ENCODE measurements at places on chromosomes 2 and 18.

DNA sequence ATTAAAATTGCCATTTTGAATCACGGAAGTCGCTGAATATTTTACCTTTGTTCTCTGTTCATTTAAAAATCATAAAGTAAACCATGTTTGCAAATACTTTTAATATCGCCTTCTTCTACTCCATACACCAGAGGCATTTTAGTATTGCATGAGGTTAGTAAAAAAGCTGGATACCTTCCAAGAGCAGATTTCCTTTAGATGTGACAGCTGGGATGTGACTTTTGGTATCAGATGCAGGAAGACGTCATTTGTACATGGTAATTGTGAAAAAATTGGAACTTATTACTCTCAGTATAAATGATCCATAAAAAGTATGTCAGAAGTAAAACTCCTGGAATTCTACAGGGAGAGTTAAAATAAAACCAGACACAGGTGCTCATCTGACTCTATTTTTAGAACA is 89.5 kb downstream of the SLC4A10 start:
- DNase-seq: no peak

DNA sequence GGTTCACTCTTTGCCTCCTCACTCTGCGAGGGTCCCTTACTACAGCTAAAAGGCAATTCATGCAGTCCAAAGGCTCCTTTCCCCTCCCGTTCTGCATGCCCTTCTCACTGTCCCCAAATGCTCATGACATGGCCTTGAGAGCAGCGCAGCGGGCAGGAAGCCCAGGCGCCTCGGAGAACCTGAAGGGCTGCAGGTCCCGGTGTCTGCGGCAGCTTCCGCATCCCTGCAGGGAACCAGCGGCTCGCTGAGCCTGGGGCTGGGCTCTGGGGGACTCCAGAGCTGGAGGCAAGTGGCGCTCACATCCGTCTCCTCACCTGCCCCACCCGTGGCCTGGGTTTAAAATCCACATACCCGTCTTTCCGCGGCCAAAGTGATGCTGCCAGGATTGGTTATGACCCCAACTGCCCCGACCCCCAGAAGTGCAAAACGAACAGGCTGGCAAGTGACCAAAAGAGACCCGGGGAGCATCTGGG is 462 bp upstream of the CIDEA start:
- no peak for DNase-seq

DNA sequence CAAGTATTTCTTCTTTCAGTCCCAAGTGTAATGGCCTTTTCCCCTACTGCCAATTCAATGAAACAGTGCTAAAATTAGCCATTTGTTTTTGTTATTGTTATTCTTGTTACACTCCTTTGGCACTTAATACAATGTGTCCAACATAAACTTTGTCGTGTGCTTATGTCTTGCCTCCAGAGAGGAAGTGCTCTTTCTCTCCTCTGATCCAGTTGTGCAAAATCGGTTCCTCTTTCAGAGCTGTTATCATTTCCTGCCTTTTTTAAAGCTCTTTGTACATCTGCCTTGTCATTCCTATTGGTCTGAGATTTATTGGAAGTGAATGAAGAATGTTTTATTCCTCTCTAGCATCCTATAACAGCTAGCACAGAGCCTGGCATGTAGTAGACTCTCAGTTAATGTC is 623.2 kb upstream of the ID2 start:
- no peak for DNase-seq

DNA sequence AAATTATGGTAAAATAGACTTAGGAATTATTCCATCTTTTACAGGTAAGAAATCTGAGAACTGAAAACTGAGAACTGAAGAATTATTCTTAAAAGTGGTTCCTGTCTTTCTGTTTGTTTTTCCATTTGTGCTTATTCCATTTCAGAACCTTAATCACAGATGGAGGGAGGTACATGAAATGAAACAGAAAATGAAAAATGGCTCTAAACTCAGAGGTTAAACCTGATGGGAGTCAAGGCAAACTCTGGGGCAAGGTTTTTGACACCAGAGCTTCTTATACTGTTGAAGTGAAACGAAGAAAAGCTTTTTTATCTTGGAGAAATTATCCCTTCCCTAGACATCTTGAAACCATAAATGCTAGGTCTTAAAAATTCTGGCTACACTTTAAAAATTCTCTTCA is 182.1 kb downstream of the ZNF804A start:
- no peak for DNase-seq

DNA sequence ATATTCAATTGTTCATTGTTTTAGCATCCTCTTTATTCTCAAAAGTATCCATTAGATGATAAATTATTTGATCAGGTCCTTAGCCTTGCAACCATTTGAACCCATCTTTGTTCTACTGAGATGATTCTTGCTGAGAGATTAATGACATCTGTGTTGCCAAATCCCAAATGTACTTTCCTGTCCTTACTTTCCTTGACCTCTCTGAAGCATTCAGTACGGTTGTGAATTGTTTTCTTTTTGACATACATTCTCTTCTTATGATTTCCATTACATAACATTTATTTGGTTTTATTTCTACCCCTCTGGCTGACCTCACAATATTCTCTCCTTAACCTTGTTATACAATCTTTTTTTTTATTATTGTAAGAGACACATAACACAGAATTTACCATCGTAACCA is 1058.6 kb upstream of the CNTNAP5 start:
- DNase-seq: no peak

- DNase-seq: no peak
These were observed 945.0 kb downstream of the SLC4A3 start for GRCh38 chr2:220572385-220572784.

DNA sequence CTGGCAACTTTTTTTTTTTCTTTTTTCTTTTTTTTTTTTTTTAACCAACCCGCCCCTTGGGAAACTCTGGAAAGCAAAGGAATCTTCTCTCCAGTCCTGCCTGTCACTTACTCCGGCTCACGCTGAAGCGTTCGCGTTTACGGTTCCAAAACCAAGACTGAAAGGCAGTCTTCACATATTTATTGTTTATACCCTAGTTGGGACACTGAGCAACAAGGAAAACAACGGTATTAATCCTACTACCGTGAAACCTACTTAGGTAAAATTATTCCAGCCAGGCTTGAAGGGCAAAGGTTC is 125.4 kb downstream of the OSBPL1A start:
- no peak for DNase-seq

GRCh38 chr18:69567813-69568488 is 167.3 kb downstream of the DOK6 start:
- no peak for DNase-seq

DNA sequence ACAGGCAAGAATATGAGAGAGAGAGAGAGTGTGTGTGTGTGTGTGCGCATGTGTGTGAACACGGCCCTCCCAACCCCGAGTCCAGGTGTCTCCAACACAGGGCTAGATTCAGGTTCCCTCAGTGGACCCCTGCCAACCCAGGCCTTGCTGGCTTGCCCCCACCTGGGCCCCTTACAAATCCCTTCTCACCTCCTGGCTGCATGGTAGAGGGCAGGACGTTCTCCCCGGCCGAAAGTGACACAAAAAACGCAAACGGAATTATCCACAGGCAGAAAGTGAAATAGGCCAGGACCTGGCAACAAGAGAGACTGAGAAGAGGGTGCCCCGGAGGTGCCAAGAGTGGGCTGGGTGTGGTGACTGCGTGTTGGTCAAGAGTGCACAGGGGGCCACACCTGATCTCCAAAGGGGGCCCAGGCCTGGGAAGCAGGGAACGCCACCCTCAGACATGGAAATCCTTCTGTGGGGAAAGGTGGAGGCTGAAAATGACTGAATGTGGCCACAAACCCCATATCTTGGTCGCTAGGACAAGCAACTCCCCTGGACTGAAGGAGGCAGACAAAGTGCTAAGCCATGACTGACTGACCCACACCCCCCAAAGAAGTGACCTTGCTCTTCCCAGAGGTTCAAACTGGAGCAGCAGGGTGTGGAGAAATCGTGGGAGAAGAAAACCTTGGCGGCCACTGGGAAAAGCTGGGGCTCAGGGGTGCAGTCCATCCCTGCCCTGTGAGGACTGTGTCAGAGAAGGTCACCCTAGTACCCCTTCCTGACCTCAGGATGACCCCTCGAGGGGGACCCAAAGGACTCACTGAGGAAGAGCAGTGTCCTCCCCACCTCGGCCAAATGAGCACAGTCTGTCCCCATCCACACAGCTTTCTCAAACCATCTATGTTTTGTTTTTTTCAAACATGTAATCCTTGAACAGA is 5.7 kb downstream of the TEX261 start:
- no peak for DNase-seq

DNA sequence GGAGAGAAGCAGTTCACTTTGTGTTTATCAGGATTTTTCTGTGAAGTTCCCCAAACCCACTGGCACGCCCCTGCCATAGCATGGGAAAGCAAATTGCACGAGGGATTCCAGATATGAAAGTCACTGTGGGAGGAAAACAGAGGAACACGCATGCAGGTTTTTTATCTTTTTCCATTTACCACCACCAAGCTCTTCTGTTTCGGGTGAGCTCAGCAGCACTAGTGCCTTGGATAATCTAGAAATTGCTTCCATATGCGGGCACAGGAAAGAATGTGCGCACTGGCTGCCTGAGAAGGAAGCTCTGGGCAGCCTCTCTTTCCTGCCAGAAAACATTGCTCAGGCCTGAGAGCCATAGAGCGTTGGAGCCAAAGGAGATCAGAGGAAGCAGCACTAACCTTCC is 65.9 kb upstream of the WIPF1 start:
- DNase-seq: no peak

- no peak for DNase-seq
These were observed 7.1 kb upstream of the TGIF1 start for GRCh38 chr18:3442919-3443318.

- no peak for DNase-seq
These were observed 62.2 kb downstream of the RBMS1 start for GRCh38 chr2:160431441-160431840.

DNA sequence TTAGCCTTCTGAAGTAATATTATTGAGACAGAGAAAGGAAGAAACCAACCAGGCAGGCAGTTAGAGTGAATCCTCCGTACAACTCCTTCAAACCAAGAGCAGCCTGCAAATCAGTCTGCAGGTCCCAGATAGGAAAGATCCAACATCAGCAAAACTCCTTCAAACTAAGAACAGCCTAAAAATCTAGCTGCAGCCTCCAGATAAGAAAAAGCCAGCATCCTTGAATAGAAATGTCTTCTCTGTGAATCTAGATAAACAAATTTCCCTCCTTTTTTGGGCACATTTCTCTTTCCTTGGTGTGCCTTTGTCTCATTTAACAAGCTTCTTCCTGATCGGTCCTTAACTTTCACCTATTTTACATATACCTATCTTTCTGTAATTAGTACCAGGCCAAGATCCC is 1004.6 kb upstream of the TMEFF2 start:
- no peak for DNase-seq

- no peak for DNase-seq
These were observed 1396.3 kb upstream of the CELF4 start for GRCh38 chr18:38961880-38962279.

GRCh38 chr2:213627054-213627710 is 342.9 kb downstream of the SPAG16 start:
- DNase-seq: no peak

DNA sequence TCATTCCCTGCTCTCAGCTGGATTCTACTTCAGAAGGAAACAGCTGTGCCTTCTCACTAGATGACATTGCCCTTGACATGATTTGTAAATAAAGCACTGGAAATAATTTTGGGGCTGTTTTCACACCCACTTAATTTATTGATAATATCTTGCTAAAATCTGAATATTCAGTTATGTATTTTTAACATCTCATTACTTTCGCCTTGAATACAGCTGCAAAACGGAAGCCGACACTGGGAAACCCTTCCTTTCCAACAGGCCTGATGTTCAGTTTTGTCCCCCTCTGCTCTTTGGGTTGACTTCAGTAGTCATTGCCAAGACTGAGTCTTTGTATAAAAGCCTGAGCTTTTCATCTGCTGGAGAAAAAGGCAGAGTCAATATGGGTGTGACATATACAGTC is 82.7 kb downstream of the DOCK10 start:
- no peak for DNase-seq

DNA sequence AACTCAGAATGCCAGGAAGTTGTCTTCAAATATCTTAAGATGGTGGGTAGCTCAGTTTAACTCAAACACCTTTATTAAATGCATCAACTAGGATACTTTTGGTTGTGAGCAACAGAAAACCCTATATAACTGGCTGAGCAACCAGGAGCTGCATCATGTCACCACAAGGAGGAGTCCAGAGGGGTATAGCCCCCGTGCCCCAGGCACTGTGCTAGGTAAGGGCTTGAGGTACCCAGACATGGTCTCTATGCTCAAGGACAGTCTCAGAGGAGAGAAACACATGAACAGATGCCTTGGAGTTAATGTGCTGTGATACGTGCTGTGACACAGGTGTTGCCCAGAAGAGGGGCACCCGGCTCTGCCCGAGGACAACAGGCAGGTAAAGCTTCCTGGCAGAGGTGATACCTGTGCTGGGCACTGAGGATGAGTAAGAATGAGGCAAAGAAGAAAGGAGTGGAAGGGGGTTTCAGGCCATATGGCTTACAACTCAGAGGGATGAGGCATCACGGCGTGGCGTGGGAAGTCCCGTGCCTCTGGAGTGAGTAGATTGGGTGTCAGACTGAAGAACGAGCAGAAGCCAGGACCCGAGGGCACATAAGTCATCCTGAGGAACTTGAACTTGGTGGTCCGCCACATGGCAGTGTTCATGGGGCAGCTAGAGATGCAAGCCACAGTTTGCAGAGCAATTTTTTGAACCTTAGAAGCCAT is 32.0 kb upstream of the CAB39 start:
- DNase-seq: no peak

DNA sequence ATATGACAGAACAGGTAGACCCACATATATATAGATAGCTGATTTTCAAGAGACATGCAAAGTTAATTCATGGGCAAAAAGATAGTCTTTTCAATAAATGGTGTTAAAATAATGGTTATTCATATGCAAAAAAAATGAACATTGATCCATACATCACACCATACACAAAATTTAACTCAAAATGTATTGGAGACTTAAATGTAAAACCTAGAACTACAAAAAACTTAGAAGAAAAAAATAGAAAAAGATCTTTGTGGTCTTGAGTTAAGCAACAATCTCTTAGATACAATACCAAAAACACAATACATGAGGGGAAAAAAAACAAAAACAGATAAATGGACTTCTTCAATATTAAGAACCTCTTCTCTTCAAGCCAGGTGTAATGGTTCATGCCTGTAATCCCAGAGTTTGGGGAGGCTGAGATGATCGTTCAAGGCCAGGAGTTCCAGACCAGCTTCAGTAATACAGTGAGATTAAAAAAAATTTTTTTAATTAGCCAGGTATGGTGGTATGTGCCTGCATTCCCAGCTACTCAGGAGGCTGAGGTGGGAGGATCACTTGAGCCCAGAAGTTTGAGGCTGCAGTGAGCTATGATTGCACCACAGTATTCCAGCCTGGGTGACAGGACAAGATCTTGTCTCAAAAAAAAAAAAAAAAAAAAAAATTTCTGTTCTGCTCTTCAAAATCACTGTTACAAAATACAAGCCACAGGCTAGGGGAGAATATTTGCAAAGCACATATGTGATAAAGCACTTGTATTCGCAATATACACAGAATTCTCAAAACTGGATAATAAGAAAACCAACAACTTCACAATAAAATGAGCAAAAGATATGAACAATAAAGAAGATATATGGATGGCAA is 32.7 kb upstream of the MYCN start:
- no peak for DNase-seq

Measured in cortex of kidney (tissue), 1 donor.